ENCODE measurements at places on chromosomes 5 and 9.
A peak's percentile ranks its signal among the peaks of the same experiment; 100 is the strongest.

DNA sequence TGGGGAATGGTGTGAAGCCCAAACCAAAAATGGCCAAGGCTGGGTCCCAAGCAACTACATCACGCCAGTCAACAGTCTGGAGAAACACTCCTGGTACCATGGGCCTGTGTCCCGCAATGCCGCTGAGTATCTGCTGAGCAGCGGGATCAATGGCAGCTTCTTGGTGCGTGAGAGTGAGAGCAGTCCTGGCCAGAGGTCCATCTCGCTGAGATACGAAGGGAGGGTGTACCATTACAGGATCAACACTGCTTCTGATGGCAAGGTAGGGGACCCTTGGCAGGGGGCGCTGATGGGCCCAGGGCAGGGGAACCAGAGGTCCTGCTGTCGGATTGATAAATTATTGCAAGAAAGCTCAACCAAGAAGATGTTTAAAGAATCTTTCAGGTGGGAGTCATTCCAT is 19.8 kb downstream of the ABL1 start:
- no peak for DNase-seq

- no peak for DNase-seq
Observed at GRCh38 chr9:77040340-77040739, 20.9 kb downstream of the FOXB2 start.

DNA sequence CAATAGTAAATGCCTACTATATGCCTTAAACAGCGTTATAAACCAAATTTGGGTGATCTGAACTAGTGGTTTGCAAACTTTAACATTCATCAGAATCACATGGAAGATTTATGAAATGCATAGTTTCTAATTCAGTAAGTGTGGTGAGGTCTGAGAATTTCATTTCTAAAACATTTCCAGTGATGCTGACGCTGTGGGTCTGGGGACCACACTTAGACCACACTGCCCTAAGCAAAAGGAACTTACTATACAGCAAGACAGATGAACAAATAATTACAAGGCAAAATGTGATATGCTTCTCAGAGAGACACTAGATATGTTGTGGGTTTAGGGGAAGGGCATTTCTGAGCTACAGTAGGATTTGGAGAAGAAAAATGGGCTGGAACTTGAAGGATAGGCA is 72.6 kb downstream of the OXCT1 start:
- no peak for DNase-seq

- no peak for DNase-seq
Observed at GRCh38 chr5:79416499-79416898, 97.4 kb downstream of the HOMER1 start.

DNA sequence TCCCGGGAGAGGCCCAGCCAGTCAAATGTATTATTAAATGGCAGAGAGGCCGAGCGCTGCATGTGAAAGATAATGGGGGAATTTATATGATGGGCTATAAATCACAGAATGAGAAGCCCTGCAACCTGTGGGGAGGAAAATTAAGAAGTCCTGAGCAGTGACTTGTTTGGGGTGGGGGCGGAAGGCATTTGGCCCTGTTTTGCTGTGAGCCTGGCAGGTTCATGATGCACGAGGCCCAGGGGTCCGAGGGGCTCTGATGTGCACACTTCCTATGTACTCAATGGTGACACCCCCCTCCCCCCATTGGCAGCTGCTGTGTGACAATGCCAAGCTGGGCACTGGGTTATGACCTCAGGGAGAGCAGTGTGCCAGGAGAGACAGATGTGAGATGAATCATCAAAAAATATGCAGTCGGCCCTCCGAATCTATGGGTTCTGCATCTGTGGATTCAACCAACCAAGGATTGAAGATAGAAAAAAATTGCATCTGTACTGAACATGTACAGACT is 13.7 kb upstream of the DAB2IP start:
- DNase-seq, result no peak

DNA sequence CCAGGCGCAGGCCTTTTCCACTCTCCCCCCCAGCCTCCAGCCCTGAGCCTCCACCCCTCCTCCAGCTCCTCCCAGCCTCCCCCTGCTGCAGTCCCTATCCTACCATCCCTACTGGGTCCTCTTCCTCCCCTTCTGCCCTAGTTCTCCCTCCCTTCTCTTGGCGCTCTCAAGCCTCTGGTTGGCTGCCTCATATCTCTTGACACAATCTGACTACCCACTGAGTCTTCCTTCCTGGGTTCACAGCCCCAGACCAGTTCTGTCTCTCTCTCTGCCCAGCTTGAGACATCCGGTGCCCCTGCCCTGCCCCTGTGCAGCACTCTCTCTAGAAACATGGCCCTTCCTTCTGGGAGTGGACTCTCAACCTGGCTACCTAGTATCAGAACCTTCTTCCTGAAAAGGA is 76.2 kb downstream of the TSPAN17 start:
- DNase-seq, result no peak

DNA sequence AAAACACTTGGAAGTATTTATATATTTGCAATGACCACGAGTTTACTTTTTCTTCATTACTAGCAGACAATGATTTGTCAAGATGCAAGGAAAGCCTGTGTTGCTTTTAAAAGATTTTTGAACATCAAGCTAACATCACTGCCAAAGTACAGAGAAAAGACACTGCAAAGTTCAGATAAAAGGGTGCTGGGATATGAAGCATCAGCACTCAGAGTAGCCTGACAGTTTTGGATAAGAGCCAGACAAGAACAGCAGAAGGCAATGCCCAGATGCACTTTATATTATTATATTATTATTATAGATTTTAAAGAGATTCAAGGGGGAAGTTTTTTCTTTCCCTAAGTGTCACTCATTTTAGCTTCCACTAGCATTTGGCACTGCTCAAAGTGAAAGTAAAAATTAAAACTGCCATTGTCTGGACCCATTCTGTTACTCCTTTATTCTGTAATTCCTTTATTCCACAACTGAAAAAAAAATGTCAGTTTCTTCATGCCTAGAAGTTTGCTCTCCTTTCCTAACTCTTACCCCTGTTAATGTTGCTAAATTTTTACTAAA is 240.6 kb downstream of the EFNA5 start:
- no peak for DNase-seq

DNA sequence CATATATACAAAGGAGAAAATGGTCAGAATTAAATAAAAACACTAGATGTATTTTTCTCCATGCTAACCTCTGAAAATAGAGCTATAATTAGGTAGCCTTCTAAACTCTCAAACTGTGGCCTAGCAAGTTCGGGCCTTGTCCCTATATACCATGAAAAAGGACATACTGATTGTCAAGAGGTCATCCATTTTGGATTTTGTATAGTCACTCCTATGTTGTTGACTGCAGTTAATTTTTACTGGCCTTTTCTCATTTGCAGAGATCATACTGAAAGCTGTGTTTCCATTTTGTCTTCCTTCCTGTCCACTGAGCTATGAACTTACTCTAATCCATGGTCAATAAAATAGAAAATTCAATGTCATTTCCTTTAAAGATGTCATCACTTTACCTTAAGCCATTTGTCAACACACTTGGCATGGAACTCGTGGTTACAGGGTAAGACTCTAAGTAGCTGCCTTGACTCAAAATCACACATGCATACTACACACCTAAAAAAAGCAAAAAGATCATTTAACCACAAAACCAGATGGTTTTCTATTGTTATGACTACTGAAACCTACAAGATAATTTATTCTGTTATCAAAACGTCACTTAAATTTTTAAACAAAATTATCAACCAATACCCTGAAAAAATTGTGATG is 58.0 kb downstream of the RNF38 start:
- DNase-seq, result no peak

- DNase-seq, result no peak
Observed at GRCh38 chr9:27126670-27127069, 17.6 kb downstream of the TEK start.

GRCh38 chr9:421896-422295 is 207.2 kb downstream of the DOCK8 start:
- no peak for DNase-seq

DNA sequence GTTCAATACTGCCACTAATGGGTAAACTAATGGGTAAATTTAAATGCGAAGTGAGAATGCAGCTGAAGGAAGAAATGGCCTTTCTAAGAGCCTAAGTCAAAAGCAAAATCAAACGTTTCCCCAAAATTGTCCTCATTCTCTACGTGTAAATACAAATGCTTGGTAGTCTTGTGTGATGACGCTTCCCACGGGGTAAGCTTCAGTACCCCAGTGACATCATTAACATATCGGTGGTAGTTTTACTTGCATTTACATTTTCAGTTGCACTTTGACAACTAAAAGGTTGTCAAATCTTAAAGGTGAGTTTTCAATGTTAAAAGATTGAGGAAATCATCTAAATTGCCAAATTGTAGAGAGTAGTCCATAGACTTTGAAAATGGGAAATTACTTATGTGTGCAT is 550.7 kb upstream of the CCNG1 start:
- DNase-seq, result no peak

DNA sequence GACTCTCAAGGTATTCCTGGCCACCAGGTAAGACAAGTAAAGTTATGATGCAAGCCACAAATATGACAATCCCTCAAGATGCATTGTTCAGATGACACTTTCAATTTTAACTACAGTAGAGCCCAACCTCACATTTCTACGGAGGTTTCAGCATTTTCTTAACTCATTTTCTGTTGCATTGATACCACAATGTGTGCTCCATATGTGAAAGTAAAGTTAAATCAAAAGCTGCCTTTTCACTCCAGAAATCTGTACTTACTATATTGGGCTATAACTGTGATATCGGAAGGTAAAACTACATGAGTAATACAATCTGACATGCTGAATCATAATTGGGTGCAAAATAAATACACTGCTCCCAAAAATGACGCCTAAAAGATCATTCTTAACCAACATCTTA is 333.6 kb upstream of the MEF2C start:
- no peak for DNase-seq

GRCh38 chr5:16593628-16594027 is 23.2 kb downstream of the RETREG1 start:
- no peak for DNase-seq

DNA sequence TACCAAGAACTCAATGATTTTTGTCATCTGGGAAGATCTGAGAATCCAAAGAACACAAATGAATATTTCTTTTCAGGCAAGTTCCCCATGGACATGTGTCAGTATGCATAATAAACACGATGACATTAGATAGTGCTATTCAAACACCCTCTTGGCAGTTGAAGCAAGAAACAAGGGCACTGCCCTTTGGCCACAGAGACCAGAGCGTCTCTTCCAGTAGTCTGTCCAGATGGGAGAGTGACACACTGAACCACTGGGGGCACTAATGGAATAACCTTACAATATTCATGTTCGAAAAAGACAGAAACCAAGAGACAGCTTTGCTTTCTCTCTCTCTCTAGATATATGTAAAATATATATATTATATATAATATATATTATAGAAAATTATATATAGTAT is 301.9 kb downstream of the CTNND2 start:
- DNase-seq, result no peak

- DNase-seq, result no peak
Observed at GRCh38 chr5:177473443-177474001, at the start of gene DBN1. TSS of gene DBN1 (minus strand) at chr5:177473634. CDS start at chr5:177473521, 113 bp downstream.

GRCh38 chr9:136651860-136652259 is 10.9 kb upstream of the EGFL7 start:
- DNase-seq, result no peak

GRCh38 chr9:19229595-19230354 is 718 bp upstream of the DENND4C start:
- DNase-seq, result peak; percentile 31

- DNase-seq, result no peak
Observed at GRCh38 chr9:78252616-78253015, 16.7 kb downstream of the CEP78 start.
